ENCODE measurements at places on chromosomes 13 and 19. TPM values are rescaled to one million over a fixed set of nuclear protein-coding genes. Genes with fewer than 3 reads are reported as not detected.
A peak's percentile ranks its signal among the peaks of the same experiment; 100 is the strongest.

GRCh38 chr19:36377541-36378178 lies 1.3 kb downstream of the ZFP14 start:
- DNase-seq: no peak

GRCh38 chr13:39770221-39771090 lies 115.0 kb downstream of the COG6 start:
- no peak for DNase-seq

DNA sequence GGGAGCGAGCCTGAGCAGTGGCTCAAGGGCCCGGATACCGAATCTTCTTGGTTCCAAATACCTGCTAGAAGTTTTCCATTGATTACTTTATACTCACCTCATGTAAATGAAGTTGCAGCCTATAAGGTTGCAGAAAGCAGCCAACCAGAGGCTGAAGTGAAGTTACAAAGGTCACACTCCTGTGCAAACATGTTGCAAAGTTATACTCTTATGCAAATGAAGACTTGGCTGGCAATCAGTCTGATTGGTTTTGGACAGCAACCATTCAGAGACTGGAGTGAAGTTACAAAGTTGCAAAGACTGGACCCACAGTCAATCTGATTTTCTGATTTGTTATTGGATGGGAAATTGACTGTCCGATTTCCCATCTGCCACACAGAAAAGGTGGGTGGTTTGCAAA lies 152.5 kb downstream of the GGACT start:
- no peak for DNase-seq

GRCh38 chr13:113342820-113343691 lies 20.9 kb downstream of the GRTP1 start:
- DNase-seq: no peak

DNA sequence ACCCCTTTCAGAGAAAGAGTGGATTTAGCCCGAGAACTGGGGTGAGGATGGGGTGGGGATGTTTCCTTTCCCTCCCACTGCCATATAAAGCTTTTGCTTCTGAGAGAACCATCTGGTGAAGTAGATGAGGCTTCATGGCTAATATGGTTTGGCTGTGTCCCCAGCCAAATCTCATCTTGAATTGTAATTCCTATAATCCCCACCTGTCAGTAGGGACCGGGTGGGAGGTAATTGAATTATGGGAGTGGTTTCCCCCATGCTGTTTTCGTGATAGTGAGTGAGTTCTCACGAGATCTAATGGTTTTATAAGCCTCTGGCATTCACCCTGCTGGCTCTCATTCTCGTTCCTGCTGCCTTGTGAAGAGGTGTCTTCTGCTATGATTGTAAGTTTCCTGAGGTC lies 270.9 kb downstream of the LMO7 start:
- DNase-seq: no peak

BRSK1 gene
- total RNA-seq: 3.6 TPM

DNA sequence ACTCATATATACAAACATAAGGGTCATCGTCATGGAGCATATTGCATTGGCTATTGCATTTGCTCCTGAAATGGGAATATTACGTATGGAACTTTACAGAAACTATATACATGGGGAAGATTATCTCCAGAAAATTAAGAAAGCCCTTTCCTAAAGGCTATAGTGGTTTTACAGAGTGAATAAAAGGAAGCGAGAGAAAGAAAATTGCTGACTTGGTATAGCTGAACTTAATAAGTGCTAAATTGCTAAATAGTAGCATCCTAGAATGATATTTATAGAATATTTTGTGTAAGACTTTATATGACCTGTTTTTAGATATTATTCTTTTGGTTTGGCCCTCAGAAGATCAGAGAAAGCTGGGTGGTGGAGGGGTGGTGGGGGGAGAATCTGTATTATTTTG lies 114.6 kb downstream of the FLT1 start:
- DNase-seq: no peak

IGFL1 gene
- total RNA-seq: 0.69 TPM

RYR1 gene
- 21.1 TPM for total RNA-seq

GRCh38 chr13:114161644-114162532 lies 17.2 kb upstream of the CFAP97D2 start:
- DNase-seq: peak; percentile 14

DNA sequence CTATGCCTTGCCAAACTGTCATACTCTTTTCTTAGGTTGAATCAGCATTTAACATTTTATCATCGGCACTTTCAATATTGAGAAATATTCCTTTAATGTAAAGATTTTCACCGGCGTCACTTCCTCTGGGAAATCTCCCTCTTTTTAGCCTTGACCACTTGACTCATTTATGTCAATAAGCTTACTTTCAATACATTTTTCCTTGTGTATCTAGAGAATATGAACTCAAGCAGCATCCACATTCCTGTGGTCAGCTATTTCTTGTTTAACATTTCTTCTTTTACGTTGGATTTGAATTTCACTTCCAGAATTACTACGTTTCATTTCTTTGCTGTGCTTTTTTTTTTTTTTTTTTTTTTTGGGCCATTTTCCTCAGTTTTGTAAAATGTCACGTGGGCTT lies 271.2 kb upstream of the HTR2A start:
- no peak for DNase-seq

- DNase-seq: no peak
Observed at GRCh38 chr13:76741624-76742023, 144.6 kb downstream of the KCTD12 start.

DNA sequence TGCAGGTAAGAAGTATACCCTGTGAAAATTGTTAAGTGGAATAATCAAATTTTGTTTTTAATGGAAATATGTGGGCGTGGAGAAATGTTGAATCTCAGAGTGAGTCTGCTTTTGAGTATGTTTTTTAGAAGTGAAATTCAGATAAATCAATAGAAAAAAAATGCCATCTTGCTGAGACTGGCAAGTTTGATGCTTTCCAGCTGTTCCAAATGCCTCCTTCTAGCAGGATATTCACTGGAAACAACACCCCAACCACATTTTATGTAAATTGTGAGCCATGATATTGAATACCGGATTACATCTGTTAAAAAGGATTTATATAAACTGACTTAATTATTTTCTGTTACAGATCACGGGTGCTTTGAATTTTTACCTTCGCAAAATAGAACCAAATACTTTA lies 115.4 kb downstream of the ITGBL1 start:
- no peak for DNase-seq

- no peak for DNase-seq
Observed at GRCh38 chr13:62653371-62653770, 1237.7 kb upstream of the PCDH20 start.

ZNF541 gene
- 0.10 TPM for total RNA-seq

DMKN gene
- total RNA-seq: 456 TPM

Data from skin of body (tissue), 3 donors.